ENCODE measurements at places on chromosomes 7 and 10.

- no peak for DNase-seq
Observed at GRCh38 chr10:75395066-75395931, 6.3 kb downstream of the ZNF503 start.

GRCh38 chr7:38731215-38731614 is 100.0 kb upstream of the AMPH start:
- no peak for DNase-seq

- no peak for DNase-seq
Observed at GRCh38 chr7:30648744-30649540, 33.3 kb downstream of the CRHR2 start.

DNA sequence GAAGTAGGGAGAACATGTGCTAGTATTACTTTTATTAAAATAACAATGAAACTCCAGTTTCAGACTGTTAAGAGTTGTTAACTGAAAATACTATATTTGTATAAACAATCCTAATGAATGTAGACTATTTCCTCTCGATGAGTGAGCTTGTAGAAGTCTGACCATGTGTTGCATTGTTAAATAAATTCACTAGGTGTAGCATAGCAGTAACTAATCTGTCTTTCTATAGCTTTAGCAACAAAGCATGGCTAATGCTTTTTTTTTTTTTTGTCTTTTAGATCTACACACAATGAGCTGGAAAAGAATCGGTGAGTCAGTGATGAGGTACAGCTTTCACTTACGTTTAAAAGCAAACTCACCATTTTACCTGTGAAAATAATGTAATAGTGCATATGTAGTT is 37.1 kb downstream of the MXI1 start:
- no peak for DNase-seq

- no peak for DNase-seq
Observed at GRCh38 chr7:27031289-27032172, 64.3 kb downstream of the HOXA1 start.

DNA sequence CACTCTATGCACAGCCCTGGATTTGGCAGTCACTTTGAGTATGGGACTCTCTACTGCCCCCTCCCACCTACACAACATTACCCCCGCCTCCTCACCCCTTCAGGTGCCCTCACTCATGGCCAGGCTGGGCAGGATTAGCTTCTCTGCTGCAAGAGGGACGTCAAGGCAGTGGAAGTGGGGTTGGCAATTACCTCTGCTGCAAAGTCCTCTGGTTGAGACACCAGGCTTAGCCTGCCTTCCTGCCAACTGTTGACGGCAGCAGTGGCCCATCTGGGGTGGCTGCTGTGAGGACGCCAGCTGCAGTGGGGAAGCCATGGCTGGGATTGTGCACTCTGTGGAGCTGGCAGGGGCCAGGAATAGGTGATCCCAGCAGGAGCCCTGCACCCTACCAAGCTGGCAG is 26.7 kb downstream of the SVIL start:
- no peak for DNase-seq

GRCh38 chr10:61342858-61343572 is 110.2 kb downstream of the TMEM26 start:
- DNase-seq, result no peak

- DNase-seq, result no peak
Observed at GRCh38 chr7:39360766-39361165, 205.4 kb upstream of the YAE1 start.

DNA sequence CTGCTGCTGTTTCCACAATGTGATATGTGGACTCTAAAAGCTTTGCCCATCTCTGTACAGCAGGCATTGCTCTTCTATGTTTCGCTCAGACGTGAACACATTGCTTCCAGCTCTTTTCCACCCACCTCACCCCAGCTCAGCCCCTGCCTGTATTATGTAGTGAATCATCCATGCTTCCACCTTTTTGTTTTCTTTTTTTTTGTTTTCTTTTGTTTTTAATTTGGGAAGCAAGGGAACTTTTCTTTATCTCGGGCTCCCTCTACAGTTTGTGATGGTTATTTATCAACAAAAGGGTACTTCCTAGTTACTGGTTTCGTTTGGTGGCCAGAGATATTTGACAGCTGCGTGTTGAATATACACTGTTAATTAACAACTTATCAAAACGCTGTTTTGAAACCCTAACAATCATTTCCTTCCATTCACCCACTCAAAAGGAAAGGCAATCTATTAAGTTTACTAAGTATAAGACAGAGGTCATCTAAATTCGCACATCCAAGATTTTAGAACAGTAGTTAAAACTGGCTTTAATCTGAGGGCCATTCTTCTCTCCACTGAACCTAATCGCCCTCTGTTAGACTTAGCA is 127.9 kb upstream of the STK17A start:
- no peak for DNase-seq

DNA sequence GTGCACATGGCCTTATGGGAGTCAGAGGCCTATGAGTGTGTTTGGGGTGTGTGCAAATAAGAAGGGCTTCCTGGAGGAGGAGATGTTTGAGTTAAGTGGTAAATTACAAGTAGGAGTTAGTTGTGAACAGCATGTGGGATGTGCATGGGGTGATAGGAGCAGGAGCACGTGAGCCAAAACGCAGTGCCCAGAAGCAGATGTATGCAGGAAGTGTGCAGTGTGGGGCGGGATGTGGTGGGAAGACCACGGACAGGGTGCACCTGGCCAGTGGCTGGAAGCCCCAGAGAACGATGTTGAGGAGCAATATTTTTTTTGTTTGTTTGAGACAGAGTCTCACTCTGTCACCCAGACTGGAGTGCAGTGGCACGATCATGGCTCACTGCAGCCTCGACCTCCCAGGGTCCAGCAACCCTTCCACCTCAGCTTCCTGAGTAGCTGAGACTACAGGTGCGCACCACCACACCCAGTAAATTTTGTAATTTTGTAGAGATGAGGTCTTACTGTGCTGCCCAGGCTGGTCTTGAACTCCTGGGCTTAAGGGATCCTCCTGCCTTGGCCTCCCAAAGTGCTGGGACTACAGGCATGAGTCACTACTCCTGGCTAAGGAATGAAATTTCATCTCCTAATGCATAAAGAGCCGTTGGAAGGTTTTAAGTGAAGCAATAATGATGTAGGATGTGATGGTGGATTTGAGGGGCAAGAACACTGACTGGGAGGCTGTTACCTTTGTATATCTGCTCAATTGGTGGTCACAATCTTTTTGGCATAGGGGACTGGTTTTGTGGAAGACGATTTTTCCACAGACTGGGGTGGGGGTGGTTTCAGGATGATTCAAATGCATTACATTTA is 78.4 kb downstream of the LYZL2 start:
- DNase-seq, result no peak

- DNase-seq, result no peak
Observed at GRCh38 chr10:102802920-102803534, 34.2 kb downstream of the CYP17A1 start.

- no peak for DNase-seq
Observed at GRCh38 chr7:151141311-151141854, 26.1 kb downstream of the GBX1 start.

DNA sequence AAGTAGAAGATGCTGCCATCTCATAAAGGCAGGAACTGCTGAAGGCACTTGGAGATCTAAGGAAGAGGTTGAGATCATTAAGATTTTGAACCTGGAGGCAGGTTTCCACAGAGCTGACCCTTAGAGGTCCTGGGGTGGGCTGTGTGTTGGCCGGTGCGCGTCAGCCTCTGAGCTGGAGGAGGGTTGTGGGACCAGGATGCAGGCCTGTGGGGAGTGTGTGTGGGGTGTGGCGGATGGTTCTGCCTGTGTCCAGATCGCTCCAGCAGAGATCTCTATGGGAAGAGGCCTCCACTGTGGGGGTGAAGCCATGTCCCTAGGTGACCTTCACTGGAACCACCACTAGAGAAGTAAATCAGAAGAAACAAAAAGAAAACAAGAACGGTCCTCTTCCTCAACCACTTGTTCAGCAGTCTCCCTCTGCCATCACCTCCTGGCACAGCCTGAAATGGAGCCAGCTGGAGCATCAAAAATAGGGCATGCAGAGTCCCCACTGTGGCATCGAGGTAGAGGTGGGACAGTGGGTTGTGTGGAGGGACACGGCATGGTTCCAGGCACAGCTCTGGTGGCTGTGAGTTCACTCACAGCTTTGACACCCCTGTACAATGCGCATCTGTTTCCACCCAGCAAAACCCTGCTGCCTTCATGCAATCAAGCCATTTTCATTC is 453.8 kb downstream of the TCERG1L start:
- no peak for DNase-seq

DNA sequence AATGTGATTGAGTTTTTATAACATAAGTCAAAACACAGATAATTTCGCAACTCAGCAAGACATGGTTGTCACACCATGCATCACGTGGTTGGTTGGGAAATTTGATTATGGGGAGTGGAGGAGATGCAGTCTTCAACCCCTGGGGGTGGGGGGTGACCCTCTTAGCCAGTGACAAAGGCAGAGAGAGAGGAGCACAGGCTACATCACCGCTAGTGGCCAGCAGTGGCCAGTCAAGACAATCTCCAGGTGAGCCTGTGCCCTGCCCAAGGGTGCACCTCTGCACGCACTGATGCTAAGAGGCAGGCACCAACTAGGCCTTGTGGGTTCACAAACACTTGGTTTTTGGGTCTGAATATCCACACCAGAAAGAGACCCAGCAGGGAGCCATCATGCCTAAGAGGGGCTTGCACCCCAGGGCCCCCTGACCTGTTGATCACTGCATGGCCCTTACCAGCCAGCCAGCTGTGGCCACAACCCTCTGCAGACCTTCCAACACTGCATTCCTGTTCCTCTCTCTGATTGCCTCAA is 244.4 kb downstream of the FANK1 start:
- DNase-seq, result no peak

GRCh38 chr7:24829787-24830186 is 72.5 kb upstream of the GSDME start:
- no peak for DNase-seq
